ENCODE measurements at places on chromosomes 11 and 22. TPM values are rescaled to one million over a fixed set of nuclear protein-coding genes. Genes with fewer than 3 reads are reported as not detected.
A peak's percentile ranks its signal among the peaks of the same experiment; 100 is the strongest.

DNA sequence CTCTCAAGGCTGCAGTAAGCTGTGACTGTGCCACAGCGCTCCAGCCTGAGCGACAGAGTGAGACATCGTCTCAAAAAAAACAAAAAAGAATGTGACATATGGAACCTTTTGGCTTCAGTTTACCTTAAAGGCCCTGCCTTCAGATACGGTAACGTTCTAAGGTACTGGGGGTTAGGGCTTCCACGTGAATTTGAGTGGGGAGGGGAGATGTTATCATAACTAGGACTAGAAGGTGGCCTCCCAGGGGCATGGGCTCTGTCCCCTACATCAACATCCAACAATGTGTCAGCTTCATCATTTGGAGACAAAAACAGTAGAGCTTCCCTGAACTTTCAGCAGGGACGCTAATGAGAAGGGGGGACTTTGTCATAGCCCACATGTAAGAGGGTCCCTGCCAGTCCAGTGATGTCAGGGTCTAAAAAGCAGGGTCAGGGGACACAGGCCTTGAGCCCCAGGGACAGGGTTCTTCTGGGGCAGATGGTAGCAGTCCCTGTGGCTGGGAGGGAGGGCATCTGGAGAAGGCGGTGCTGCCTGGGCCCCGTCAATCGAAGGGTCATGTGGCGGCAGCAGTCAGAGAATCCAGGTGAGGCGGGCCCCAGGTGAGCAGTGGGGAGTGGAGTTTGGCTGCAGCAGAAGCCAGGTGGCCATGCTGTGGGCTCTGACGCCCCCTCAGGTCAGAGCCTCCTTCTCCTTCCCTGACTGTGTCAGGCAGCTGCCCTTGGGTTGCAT lies 79.8 kb downstream of the BCR start:
- no peak for DNase-seq

GRCh38 chr11:45233121-45233803 lies 52.9 kb downstream of the SYT13 start:
- peak; percentile 62 for DNase-seq

The HEPACAM gene
- total RNA-seq = 29.0 TPM

DNA sequence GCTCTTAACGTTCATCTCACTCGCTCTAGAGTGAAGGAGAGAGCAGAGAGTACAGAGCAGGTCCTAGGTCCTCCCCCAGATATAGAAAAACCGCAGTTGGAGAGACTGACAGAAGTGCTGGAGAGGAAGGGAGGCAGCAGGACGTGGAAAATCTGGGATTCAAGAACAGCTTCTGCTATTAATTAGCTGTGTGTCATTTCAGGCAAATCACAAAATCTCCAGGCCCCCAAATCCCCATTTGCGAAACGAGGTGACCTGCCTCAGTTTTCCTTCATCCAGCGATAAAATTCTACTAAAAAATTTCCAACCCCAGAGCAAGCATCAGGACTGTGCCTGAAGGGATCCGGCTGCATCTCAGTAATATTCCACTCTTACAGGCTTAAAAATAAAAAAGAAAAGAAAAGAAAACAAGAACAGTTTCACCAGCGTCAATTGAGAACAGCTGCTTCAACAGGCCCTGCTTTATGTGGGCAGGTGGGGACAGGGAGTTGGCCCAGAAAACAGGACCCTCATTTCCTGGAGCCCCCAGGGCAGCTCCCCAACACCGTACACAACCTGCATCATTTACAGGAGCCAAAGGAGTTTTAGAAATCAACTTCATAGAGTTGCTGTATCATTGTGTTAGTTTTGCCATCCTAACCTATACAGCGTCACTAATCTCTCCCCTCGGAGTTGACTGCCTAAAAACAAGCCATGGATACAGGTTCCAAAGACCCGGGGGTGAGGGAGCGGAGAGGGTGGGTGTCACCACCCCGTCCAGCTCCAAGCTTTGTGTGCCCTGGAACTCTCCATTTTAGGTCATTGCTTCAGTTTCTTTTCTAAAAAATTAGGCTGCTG lies 2.3 kb upstream of the MALAT1 start:
- peak; percentile 19 for DNase-seq

The C11orf97 gene
- not detected for total RNA-seq

GRCh38 chr22:19565382-19566278 lies 41.4 kb upstream of the CLDN5 start:
- DNase-seq = no peak

The PATE4 gene
- total RNA-seq = not detected

The C11orf42 gene
- not detected for total RNA-seq

GRCh38 chr11:78397398-78397797 lies 20.2 kb downstream of the GAB2 start:
- no peak for DNase-seq

The NAALAD2 gene
- 5.2 TPM for total RNA-seq

DNA sequence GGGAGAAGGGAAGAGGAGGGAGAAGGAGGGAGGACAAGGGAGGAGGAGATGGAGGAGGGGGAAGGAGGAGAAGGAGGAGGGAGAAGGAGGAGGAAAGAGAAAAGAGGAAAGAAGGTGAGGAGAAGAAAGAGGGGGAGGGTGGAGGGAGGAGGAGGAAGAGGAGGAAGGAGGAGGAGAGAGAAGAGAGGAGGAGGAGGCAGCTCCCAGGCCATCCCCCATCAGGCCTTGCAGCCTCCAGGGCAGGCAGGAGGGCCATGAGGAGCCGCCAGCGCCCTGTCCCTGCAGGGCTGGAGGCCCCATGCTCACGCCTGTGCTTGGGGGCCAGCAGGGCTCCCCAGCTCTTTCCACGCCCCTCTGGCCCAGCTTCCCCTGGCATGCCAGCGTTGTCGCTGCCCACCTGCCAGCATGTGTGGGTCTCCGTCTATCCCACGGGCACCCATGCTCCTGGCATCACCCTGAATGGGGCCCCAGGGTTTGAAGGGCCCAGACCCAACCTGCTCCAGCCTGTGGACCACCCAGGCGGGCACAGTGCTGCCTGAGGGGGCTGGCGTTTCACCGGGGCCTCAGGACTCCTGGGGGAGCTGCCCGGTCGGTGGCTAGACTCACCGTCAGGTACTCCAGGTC lies 5.2 kb downstream of the TSPAN32 start:
- DNase-seq = no peak

GRCh38 chr11:1549338-1550330 lies 22.4 kb downstream of the DUSP8 start:
- DNase-seq = no peak

The NRIP3 gene
- total RNA-seq = 13.1 TPM

DNA sequence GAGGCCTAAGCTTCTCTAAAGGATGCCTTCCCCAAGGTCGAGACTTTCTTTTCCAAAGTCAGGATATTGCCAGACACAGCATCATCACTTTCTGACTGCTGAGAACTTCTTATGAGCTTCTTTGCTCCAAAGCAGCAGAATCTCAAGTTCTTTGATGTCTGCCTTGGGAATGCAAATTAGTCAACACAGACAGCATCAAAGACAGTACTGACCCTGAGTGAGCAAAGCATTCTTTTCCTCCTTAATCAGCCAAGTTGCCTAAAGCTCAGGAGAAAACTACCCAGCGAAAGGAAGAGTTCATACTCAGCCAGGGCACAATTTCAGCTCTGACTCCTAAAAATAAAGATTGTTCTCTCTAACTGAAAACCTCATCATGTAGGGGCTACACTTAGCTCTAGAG lies 98.0 kb downstream of the SLC36A4 start:
- DNase-seq = no peak

DNA sequence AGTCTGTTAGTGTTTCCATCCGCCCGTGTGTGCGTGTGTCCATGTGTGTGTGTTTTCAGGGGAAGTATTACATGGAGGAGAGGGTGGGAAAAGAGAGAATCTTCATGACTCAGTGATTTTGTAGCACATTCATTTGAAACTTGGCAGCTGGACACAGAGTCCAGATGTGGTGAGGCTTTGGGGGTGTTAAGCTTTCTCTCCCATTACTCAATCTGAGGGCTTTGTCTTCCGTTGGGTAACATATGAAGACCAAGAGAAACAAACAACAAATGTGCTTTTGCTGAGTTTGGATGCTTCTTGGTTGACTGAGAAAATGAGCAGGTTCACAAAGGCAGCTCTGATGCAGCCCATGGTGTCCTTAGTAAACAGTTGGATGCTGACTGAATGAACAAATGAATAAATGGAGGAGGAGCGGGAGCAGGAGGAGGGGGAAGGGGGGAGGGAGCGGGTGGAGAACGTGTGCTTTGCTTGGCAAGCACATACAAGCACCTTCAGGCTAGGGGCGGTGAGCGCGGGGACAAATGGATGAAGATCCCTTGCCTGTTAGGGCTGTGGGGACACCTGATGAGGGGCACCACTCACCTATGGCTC lies 104.3 kb downstream of the ST3GAL4 start:
- no peak for DNase-seq

DNA sequence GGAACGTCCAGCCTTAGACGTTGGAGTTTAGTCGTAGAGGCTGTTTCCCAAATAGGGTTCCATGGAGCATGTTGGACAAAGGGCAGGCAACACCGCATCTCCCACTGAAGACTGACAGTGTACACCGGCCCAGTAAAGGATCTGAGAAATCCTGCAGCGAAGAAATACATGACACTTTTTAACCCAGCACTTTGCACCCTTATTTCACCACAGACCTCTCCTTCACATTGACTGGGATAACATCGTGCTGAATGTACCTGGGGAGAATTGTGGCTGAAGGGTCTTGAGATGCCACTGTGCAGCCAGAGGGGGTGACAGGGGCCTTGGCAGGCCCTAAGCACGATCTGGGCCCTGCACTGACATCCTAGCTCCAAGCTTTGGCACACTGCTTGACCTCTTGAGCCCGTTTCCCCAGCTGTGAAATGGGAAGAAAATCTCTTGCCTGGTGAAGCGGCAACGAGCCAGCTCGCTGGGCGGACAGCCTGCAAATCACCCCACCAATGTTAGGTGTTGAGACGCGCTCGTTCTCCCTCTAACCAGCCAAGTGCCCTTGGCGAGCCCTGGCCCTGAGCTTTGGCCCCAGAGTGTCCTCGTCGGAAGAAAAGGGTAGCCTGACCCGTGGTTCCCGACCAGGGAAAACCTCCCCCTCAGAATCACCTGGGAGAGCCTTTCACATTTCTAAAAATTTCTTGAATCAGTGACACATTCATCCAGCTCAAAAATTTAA lies 13.4 kb downstream of the CD5 start:
- no peak for DNase-seq

The CD3D gene
- 3.4 TPM for total RNA-seq

The SPON1 gene
- 96.1 TPM for total RNA-seq

DNA sequence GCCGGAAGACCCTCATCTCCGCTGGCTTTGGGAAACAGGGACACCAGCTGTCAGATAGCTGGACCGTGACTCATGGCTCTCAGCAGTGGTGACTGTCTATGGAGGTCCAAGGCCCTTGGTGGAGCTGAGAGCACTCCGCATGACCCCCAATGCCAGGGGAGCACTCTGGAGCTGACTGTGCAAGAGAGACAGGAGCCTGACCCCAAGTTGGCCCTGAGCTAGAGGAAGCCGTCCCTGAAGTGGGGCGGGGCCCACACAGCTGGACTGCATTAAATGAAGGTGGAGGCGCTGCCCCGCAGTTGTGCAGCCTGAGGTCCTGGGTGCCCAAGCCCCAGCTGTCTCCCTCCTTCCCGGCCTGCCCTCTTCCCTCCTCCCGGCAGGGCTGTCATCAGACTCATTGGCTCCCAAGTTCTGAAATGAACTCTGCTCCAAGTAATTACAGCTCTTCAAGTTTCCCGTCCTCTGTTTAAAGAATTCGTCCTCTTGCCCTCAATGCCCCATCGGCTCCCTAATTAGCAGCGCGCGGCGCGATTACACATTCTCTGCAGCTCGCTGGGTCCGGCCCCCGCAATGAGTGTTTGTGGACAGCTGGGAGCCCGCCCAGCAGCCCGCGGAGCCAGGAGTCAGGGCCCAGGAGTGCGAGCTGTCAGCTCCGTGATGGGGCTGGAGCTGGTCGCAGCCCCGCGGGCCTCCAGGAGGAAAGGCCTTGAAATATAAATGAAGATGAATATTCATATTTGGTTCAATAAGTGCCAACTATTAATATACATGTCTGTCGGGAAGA lies 93.2 kb upstream of the LMO1 start:
- DNase-seq = peak; percentile 35

The SMIM38 gene
- total RNA-seq = 0.96 TPM

- DNase-seq = no peak
These were observed 216.7 kb downstream of the SNX19 start for GRCh38 chr11:130699561-130699960.

DNA sequence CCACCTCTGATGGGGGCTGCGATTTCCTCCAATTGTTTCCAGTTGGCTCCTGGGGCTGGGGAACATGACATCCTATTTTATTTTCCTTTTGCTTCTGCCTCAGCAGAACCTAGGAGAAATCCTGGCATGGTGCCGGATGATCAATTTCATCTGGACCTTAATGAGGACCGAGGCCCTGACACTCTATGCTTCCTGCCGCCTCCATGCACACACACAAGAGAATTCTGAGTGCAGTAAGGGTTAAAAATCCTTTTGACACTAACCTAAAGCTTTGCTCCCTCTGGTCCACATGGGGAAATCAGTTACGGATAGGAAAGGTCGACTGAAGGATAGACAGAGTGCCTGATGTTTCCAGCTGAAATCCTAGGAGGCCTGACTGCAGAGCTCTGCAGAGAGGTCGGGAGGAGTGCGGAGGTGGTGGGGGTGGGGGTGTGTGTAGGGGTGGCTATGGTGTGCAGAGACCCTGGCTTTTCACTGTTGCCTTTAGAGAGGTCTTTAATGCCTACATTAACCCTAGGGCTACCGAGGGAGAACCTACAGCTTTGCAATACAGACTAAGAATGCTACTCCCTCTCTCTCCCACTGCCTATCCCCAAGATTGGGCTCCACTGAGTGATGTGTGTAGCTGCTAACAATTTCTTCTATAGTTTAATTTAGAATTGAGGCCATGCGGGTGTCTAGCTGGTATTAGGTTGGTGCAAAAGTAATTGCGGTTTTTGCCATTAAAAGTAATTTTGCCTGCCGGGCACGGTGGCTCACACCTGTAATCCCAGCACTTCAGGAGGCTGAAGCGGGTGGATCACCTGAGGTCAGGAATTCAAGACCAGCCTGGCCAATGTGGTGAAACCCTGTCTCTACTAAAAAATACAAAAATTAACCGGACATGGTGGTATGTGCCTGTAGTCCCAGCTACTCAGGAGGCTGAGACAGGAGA lies 53.6 kb upstream of the INCENP start:
- no peak for DNase-seq

The OR1S2 gene
- total RNA-seq = not detected

The TM7SF2 gene
- 93.3 TPM for total RNA-seq

- DNase-seq = peak; percentile 51
These were observed 9.4 kb downstream of the PGM2L1 start for GRCh38 chr11:74388678-74389327.

GRCh38 chr11:124951341-124951740 lies 2.7 kb upstream of the CCDC15 start:
- DNase-seq = no peak
